ENCODE measurements at places on chromosomes 16 and 17.

DNA sequence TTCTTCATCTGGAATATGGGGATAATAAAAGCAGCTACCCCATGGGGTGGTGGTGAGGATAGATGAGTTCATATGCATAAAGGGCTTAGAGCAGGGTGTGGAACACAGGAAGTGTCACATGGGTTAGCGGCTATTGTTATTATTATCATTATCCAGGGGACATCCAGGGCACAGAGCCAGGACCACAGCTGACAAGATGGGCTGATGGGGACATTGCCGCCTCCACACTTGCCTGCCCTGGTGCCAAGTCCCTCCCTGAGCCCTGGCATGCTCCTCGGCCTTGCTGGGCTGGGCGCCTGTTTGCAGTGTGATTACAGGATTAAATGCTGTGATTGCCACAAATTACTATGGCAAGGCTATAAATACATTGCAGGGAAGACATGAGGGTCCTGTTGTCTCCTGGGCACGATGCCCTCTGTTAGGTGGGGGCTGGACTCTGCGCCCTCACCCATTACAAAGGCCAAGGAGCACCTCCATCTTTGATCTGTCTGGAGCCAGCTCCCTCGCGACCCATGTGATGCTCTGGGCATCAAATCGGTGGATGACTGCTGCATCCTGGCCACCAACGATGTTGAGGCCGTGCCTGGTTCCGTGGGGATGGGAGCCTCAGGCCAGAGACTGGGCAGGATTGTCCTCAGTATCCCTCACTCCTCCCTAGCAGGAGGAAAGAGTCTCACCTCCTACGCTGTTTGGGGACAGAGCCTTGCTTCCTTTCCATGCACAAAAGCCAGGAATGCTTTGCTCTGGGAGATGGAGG, 43.2 kb downstream of the PIMREG start:
- DNase-seq = peak; percentile 49

DNA sequence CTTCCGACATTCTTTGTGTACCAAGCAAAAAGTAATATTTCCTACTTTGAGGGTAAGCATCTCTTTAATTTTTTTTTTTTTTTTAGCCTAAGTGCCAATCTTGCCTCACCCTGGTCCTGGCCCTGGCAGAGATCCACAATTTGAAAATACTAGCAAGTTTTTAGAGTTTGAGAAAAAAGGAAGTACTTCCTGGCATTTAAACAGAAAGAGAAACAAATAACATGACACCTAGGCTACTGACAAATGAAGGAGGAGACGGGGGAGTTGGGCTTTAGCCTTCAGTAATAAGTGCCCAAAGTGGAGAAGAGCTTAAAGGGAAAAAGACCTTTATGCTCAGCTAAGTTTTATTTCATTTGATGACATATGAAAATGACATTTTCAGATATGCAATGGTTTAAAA, 92.8 kb downstream of the HS3ST3A1 start:
- peak; percentile 58 for DNase-seq

GRCh38 chr16:78778101-78779004, 678.9 kb downstream of the WWOX start:
- DNase-seq = no peak

DNA sequence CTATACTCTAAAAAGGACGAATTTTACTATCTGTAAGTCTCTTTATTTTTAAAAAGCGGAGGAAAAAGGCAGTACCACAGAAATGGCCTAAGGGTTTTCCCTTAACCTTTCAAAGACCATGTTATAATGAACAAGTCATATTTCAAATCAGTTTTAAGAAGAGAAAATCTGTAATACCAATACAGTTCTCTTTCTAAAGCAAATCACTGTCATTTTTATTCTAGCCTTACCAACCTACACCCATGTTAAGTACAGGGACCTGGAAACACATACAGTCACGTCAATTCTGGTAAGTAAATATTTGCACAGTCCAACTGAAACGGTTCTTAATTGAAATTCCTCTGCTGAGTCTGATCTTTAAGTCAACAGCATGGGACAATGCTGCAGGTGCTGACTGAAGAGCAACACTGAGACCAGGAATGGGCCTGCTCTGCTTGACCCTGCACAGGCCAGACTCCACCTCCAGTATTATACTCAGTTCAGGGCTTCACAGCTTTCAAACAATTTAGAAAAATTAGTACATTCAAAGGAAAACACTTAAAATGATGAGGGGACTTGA, 20.2 kb downstream of the MBTPS1 start:
- DNase-seq = no peak

GRCh38 chr17:74123866-74124444, 79.5 kb upstream of the RPL38 start:
- DNase-seq = no peak

GRCh38 chr16:16148755-16149154, 74.5 kb downstream of the ABCC6 start:
- DNase-seq = no peak

DNA sequence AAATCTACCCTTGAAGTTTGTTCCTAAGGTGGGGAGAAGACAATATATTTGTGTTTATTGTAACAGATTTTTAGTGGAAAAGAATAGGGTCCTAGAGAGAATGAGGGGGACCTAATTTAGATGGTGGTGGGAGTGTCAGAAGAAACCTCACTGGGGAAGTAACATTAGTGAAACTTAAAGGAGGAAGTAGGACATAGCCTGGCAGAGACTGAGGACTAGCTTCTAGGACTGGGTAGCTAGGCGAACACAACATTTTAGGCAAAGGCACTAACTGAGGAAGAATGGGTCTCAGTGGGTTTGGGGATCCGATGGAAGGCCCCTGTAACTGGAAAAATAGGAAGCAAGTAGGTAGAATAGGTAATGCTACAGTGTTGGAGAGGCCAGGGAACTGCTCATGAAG, 4.2 kb upstream of the ARL2BP start:
- no peak for DNase-seq

GRCh38 chr17:41322903-41323895, 7.7 kb upstream of the KRTAP17-1 start:
- no peak for DNase-seq

GRCh38 chr17:80817321-80817845, 174.3 kb upstream of the CHMP6 start:
- DNase-seq = no peak

DNA sequence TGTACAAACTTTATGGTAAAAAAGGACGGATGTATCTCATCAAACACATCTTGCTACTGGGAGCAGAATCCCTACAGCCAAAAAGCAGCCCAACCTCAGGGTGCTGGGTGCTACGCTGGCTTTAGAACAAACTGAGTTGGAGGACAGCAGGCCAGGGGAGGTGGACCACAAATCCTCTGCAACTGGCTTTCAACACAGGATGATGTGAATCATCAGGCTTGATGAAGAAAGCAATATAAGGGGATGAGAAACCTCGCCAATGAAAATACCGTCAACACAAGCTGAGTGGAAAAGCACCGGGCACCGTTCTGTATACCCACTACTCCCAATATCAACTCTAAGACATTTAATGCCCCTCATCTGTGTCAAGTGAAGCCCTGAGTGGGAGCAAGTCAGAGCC, 14.3 kb downstream of the HBQ1 start:
- no peak for DNase-seq

DNA sequence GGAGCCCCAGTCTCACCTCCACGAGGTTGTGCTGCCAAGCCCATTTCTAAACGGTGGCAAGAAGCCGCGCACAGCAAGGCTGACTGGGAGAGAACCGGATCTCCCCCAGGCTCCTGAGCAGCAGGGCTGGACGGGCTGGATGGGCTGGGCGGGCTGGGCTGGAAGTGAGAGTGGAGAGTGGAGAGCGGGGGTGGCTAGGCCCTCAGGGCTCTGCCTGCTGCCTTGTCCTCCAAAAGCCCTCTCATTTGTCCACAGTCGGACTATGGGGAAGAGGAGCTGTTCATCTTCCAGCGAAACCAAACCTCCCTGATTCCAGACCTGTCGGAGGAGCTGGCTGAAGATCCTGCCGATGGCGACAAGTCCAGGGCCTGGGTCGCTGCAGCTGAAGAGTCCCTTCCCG, 3.2 kb downstream of the DNAAF8 start:
- no peak for DNase-seq

- no peak for DNase-seq
These were observed 133.0 kb upstream of the GSE1 start for GRCh38 chr16:85479972-85480726.

DNA sequence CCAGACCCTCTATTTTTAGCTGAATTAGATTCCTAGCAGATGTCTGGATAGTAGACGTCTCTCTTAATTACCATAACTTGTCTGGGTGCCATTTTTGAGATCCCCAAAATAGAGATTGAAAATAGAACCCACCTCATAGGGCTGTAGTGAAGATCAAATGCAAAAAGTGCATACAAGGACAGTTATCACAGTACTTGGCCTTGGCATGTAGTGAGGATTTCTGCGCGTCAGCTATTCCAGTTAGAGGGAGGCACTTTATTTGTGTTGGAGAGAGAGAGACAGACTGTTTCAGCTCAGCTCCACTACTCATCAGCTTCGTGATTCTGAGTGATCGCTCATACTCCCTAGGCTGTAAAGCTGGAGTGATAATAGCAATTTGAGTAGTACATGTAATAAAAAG, 59.6 kb upstream of the CDH13 start:
- no peak for DNase-seq

GRCh38 chr17:39631403-39631802, 4.7 kb downstream of the PPP1R1B start:
- DNase-seq = no peak

DNA sequence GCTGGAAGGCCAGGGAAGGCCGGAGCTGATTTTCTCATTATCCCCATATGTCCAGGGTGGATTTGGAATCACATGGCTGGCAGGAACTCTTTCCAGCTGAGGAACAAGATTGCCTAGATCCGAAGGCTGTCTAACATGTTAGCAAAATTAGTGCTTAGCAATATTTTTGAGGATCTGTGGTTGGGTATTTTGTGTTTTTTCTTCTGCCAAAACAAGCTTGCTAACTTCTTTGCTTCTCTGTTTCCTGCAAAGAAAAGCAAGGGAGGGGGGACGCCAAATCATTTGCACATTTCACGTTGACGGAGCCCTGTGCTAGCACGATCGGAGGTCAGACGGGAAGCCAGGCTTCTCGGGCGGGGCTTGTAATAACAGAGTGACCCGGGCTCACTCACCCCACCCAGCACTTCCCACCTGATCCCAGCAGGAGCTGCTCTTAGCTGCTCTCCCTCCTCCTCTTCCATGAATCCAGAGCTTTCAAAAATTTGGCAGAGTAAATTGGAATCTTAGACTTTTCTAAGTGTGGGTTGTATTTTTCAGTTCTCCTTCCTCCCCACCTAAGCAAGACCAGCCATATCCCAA, 33.3 kb upstream of the FOXF1 start:
- DNase-seq = no peak

- no peak for DNase-seq
These were observed 205.4 kb upstream of the KCNJ16 start for GRCh38 chr17:69869667-69870066.

- DNase-seq = peak; percentile 59
These were observed 4.9 kb downstream of the TIMM22 start for GRCh38 chr17:1001640-1002411.

DNA sequence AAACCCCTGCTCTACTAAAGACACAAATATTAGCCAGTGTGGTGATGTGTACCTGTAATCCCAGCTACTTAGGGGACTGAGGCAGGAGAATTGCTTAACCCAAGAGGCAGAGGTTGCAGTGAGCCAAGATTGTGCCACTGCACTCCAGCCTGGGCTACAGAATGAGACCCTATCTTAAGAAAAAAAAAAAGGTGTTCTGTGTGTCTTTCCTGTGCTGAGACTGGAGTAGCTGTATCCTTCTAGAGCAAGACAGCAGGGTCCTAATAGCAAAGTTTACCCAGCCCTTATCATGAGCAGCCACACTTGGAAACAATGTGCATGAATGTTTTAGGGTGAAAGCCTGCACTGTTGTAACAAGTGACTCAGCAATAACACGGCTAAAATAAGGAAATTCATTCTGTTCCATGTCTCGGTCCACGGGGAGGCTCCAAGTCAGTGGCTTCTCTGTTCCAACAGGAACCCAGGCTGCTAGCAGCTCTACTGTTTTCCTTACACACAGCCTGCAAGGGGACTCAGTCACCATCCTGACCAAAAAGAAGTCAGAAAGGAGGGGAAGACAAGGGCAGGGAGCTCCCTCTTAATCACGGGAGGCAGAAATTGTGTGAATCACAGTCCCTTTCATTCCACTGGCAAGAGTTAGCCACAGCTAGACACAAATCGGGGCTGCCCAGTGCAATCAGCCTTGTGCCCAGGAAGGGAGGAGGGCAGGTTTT, 7.1 kb upstream of the SLC5A11 start:
- DNase-seq = peak; percentile 75

- no peak for DNase-seq
These were observed 107.7 kb downstream of the TOX3 start for GRCh38 chr16:52439171-52439701.

GRCh38 chr17:81537343-81537855, 9.2 kb downstream of the FSCN2 start:
- no peak for DNase-seq

DNA sequence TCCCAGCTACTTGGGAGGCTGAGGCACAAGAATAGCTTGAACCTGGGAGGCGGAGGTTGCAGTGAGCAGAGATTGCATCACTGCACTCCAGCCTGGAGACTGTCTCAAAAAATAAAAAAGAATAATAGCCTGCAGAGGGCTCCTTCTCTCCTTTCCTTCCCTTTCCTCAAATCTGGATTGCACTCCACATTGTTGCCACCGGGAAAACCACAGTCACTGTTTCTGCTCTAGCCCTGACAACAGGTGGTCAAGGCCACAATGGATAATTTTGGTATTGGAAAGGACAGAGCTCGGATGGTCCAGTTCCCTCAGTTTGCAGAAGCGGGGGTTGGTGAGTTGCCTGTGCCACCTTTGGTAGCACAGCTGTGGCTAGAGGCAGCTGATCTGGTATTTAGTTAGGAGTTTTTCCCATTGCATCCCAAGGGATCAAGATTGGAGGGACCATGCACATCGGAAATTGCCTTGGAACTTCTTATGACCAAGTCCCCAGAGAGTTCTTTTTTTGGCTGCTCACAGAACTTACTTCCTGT, 44.7 kb upstream of the PRSS54 start:
- DNase-seq = peak; percentile 36

DNA sequence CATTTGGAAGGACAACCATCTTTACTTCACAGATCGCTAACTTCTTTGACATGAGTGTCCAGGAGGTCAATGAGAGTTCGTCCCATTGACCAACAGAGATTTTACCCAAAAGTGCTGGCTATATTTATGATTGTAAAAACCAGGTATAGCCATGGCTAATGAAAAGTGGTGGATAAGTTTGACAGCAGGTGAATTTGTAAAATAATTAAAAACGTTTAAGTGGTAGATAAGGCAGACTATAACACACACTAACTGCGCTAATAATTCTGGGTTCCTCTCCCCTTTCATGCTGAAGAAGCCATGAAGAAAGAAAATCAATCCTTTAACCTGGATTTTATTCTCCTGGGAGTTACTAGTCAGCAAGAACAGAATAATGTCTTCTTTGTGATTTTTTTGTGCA, at the start of gene OR1A2:
OR1A2 (plus strand) TSS at position 301 of the 400 bp plus-strand sequence; CDS start at position 301, 0 bp downstream.
- no peak for DNase-seq

- no peak for DNase-seq
These were observed 94.1 kb upstream of the XYLT1 start for GRCh38 chr16:17564856-17565255.
